ENCODE measurements at places on chromosomes 5 and 9. TPM values are rescaled to one million over a fixed set of nuclear protein-coding genes. Genes with fewer than 3 reads are reported as not detected.

ETF1 gene
- total RNA-seq = 90.7 TPM

TNFSF15 gene
- total RNA-seq = 5.2 TPM

HMHB1 gene
- not detected for total RNA-seq

LCN15 gene
- not detected for total RNA-seq

SKP2 gene
- 15.6 TPM for total RNA-seq

HAPLN1 gene
- 0.21 TPM for total RNA-seq

PCDHB6 gene
- total RNA-seq = 0.41 TPM

SNCB gene
- not detected for total RNA-seq

All from lower lobe of right lung (tissue), 2 donors.